ENCODE measurements at places on chromosomes 2 and 18.

DNA sequence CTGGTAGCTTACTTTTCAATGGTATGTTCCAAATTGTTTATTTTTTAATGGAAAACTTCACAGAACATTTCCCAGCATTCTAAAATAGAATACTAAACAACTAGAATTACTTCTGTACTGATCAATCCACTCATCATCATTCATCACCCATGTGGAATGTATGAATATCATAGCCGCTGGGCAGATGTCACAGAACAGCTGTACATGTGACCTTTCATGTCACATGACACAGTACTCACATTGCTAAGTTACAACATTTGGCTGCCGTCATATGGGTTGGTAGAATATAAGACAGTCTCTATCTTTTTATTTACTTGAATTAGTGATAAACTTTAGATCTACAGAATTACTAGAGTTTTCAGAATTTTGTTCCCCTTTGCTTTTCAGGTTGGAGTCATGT lies 387.6 kb downstream of the ZEB2 start:
- no peak for DNase-seq

- DNase-seq = no peak
These were observed 1129.4 kb downstream of the TDRD15 start for GRCh38 chr2:22253171-22253570.

GRCh38 chr2:42877936-42878335 lies 85.6 kb upstream of the HAAO start:
- DNase-seq = no peak

DNA sequence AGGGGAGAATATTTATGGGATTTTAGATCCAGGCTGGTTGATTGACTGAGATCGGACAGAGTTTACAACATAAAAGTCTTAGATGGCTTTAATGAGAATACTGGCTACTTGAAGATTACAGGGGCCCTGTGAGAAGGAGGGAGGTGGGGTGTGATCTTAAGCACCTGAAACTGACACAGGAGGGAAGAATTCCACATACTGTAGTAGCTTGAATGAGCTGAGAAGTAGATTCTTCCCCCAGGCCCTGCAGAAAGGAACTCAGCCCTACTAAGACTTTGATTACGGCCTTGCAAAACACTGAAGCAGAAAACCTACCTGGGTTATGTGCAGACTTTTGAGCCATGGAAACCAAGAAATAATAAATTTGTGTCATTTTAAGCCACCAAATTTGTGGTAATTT lies 1062.9 kb upstream of the GYPC start:
- no peak for DNase-seq

DNA sequence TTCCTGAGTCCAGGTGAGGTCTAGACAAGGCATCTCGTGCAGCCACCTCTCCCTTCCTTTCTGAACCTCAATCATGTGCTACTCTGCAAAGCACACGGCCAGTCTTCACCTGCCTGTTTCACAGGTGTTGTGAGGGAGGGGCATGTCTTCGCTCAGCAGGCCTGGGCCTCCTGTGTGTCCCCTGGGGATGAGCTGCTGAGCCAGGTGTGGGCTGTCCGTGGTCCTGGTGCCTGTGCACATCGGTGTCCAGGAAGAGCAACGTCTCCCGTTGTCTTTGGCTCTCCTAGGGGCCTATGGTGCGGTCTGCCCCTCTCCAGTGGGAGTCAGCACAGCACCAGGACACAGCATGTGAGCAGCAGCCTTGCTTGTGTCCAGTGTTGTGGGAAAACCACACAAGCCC lies 16.7 kb downstream of the ARHGEF4 start:
- no peak for DNase-seq

DNA sequence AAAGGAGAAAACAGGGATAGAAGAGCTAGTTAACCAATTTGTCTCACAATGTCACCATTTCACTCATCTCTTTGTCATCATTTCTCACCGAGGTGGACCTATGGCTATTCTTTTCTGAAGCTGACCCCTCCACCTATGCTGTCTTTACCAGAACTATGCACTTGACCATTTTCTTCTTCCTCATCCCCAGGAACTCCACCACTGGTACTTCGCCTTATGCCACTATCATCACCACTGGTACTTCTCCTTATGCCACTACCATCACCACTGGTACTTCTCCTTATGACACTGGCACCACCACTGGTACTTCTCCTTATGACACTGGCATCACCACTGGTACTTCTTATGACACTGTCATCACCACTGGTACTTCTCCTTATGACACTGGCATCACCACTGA lies 745.8 kb upstream of the CHAC2 start:
- DNase-seq = no peak

- no peak for DNase-seq
These were observed 18.4 kb downstream of the GRP start for GRCh38 chr18:59238385-59238784.

- no peak for DNase-seq
These were observed 12.6 kb upstream of the GULP1 start for GRCh38 chr2:188279093-188279445.

Measured in activated T-helper 1 cell treated with anti-CD3 and anti-CD28 coated beads, Interleukin-2, amount 50 U/mL, for 16 hours (primary cell).